CD8-positive, alpha-beta memory T cell (primary cell): ENCODE measurements at places on chromosomes 5 and 9.
A peak's percentile ranks its signal among the peaks of the same experiment; 100 is the strongest.

DNA sequence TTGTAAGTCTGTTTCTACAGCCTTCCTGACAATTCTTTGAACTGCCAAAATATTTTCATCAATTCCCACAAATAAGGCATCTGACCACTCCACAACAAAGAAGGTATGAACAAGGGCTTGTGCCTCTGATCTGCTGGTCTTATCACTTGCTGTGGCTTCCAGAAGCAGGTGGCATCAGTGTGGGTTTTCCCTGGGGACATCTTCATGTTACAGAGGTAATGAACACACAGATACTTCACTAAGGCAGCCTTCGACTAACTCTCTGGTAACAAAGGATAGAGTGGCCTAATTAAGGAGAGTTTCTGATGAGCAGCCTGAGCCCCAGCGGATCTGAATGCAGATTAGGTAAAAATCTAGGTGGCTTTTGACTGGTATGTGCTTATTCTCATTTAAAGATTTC, 15.2 kb upstream of the ERAP2 start:
- DNase-seq = no peak

- DNase-seq = peak; percentile 65
Observed at GRCh38 chr5:35777358-35778087, 79.2 kb upstream of the IL7R start.

- DNase-seq = peak; percentile 48
Observed at GRCh38 chr9:134068744-134069479, 1.1 kb upstream of the BRD3 start.

- DNase-seq = no peak
Observed at GRCh38 chr5:83848941-83849340, 128.3 kb upstream of the HAPLN1 start.

DNA sequence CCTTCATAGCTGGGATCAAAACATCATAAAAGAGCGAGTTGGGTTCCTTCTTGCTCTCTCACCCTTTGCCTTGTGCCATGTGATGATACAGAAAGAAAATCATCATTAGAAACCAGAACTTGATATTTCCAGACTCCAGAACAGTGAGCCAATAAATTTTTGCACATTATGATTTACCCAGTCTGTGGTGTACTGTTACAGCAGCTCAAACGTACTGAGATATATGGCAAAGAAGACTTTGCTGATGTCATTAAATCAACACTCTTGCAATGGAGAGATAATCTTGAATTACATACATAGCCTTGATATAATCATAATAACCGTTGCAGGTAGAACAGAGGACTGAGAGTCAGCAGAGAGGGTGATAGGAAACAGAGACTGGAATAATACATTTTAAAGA, 1271.6 kb downstream of the CDH12 start:
- no peak for DNase-seq

GRCh38 chr5:14441641-14442040, 140.0 kb upstream of the OTULINL start:
- no peak for DNase-seq

- DNase-seq = peak; percentile 6
Observed at GRCh38 chr9:133238272-133238850, 29.3 kb upstream of the OBP2B start.
